ENCODE measurements at places on chromosomes 1 and 21.

DNA sequence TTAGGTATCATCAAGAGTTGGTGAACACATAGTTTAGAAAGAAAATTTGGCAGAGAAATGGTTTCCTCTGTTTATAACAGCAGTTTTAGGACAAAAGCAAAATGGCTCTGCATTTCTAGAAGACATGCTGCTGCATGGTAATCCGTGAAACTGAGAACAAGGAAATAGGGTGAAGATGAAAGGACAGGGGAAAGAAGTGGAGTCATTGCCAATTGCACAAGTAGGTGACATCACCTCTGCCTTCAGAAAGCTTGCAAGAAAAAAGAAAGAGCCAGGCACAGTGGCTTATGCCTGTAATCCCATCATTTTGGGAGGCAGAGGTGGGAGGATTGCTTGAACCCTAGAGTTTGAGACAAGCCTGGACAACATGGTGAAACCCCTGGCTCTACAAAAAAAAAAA lies 217.6 kb downstream of the LMX1A start:
- DNase-seq = no peak

DNA sequence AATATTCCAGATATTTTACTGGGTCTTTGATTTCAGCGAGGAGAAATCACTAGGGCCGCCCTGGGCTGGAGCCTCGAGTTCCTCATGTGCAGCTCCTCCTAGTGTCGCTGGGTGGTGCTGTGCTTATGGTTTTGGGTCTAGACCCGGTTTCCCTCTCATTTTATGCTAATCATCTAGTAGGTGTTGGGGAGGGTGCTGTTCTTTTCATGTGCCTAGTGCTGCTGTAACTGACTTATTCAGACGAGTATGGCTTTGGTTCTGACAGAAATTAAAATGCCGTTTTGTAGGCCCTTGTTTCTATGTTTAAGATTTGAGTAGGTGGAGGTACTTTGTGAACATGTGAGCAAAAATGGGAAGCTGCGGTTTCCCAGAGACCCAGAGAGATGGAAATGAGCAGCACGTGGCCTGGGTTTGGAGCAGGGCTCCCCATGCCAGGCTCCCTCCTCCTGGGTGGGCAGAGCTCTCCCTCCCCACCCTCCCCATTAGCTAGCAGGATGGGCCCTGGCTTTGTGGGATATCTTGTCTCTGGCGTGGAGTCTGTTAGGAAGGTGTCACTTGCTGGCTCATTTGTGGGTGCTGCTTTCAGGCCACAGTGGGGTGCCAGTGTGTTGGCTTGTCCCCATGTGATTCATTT lies 74.0 kb upstream of the GPR88 start:
- peak; percentile 10 for DNase-seq

DNA sequence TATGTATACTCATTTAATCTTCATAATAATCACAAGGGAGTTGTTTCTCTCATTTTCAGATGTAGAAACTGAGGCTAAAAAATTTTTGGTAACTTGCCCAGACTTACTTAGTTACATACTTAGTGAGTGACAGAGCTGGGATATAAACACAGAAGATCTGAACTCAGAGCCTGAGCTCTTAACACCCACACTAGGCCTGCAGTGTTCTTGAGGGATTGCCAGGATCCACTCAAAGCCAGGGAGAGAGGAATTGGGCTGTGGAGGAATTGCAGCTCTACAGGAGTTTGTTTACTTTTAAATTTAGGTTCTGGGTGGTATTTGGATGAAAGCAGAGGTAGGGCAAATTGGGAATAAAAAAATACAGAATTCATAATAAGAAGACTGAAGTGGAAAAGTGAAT lies 515.1 kb upstream of the PLXNA2 start:
- no peak for DNase-seq

DNA sequence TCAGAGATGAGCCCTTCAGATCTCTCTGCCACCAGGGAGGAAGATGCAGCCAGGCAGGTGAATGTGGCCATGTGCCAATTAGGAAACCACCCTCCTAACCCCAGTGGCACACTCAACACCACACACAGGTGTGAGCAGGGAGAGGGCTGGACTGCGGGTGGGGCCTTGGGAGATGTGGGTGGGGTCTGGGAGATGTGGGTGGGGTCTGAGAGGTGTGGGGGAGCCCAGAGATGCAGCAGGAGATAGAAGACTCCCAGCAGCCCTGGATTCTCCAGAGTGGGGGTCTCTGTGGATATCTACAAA lies 43.2 kb upstream of the COL6A1 start:
- DNase-seq = no peak

GRCh38 chr1:25185409-25186160 lies 46.7 kb downstream of the SYF2 start:
- no peak for DNase-seq

DNA sequence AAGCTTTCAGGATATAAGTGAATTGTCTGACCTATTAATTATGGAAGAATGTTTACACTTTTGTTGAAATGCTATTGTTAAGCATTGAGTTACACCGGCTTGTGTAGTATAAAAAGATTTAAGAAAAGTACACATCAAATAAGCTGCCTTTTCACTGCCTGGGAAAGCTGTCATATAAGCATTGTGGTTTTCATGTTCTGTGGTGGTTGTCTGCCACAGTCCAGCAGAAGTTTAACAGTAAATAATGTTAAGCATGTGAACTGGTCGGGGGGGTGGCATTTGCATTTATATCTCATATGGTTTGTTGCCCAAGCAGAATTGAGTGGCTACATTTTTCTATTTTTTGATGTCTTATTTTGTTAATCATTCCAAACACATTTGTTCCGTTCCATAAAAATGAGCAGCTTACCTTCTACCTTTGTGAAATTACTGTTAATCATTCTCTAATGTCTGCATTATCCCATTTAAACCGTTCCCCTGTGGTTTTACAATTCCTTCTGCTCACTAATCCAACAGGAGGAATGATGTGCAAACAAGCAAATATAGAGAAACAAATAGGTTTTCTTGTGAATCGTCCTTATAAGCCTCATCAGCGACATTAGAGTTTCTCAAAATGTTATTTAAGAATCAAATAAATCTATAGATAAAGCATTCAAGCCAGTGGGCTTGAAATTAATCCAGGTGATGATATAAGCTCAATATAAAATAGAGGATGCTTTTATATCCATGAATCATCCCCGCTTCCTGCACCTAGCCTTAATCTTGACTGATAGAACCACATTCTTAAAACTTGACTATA lies 160.8 kb upstream of the SAMSN1 start:
- no peak for DNase-seq

GRCh38 chr1:153510984-153511410 lies 24.8 kb downstream of the S100A6 start:
- peak; percentile 46 for DNase-seq

DNA sequence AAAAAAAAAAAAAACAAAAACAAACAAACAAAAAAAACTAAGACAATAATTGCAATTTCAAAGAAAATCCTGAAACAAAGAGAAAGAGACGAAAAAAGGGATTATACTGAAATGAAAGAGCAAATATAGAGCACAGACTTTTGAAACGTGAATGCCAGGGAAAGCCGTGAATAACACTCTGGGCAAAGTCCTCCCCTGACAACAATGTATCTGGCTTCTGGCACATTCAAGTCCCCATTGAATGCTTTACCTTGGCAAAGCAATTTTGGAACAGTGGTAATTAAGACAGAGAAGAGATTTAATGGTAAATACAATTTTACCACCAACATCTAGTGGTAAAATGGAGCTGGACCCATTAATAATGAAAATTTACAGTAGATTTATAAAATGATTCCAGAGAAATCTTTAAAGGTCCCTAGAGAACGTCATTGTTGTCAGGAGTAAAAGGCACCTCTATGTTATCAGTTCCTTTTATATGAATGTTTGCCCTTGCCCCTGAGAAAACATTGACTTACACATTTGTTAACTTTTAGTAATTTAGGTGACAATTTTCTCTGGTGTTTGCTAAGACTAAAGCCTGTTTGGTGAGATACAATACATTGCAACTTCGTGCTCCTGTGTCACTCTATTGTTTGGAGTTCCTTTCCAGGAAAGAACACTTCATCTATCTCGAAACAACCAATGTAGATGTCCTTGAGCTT lies 89.7 kb downstream of the GREM2 start:
- no peak for DNase-seq

- no peak for DNase-seq
Measured at GRCh38 chr1:44316231-44316759, 38.8 kb downstream of the ERI3 start.

DNA sequence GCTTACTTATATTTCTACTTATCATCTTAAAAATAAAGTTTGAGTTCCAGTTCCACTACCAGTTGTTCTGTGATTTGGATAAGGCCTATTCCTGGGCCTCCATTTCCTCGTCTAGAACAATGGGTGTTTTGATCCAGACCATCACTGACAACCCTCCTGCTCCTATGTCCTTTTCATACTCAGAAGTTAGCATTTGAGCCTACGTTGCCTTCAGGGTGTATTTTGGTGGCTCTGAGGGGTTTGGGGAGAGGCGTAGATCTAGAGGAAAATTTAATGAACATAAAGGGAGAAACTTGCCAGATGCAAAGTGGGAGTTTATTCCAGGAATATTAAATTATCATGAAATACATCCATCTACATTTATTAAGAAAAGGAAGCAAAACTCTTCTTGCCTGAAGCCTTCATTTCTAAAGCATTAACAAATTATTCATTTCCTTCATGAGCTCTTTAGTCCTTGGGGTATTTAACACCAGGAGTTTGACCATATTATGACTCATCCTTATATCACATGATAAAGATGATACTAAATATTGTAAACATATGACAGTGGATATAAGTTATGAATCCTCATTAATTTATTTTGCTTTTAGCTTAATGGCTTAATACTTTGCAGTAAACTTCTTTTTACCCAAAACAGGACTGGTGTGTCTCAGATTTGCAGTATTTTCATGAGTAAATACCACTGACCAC lies 47.2 kb upstream of the SYT14 start:
- DNase-seq = no peak

GRCh38 chr1:182389619-182390047 lies 2.0 kb downstream of the GLUL start:
- DNase-seq = no peak

DNA sequence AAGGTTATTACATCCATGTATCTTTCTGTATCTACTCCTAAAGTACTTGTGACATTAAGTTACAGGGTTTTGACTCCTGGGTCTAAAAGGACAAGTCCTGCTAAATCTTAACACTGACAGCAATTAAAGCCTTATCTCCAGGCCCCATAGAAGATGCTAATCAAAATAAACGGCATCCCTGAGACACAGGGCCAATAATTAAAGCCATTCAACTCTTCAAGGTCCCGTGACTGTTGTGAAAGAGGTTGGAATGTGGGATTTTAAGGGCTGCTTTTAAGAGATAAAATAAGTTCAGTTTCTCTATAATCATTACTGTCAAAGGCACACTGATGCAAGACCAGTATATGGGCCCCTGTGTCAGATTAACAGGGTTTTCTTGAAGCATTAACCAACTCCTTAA lies 8.3 kb downstream of the DNAI4 start:
- DNase-seq = no peak

- no peak for DNase-seq
Measured at GRCh38 chr1:9149151-9149550, 20.2 kb upstream of the GPR157 start.

DNA sequence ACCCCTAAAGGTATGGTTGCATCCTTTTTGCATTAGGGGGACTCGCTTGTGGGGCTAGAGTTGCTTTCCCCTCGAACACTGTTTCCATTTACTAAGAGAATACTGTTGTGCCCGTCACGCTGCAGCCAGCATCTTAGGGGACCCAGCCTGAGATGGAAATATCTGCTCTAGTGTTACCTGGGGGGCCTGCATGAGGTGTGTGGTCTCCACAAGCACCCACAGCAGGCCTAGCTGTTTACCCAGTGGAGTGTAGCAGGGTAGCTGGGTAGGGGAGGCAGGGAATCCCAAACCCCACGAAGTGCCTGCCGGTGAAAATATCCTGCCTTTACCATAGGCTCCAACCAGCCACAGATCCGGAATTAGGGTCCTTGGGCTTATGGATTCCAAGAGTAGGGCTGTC lies 303.6 kb downstream of the PTPRU start:
- no peak for DNase-seq

DNA sequence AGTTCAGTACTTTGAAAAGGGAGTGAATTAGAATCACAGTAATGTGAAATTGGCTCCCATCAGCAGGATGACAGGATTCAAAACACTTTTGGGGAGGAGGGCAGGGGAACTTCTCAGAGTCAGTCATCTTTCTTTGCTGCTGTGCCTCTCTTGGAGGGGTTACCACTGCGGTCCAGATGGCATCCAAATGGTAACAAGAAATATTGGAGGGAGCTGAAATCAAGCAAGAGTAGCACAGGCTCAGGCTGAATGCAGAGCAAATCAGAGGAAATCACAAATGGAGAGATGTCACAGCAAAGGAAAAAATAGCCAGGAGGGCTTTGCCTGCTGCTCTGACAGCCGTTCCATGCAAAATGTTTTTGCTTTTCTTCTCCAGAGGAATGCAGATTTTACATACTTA lies 75.0 kb upstream of the C8B start:
- no peak for DNase-seq

DNA sequence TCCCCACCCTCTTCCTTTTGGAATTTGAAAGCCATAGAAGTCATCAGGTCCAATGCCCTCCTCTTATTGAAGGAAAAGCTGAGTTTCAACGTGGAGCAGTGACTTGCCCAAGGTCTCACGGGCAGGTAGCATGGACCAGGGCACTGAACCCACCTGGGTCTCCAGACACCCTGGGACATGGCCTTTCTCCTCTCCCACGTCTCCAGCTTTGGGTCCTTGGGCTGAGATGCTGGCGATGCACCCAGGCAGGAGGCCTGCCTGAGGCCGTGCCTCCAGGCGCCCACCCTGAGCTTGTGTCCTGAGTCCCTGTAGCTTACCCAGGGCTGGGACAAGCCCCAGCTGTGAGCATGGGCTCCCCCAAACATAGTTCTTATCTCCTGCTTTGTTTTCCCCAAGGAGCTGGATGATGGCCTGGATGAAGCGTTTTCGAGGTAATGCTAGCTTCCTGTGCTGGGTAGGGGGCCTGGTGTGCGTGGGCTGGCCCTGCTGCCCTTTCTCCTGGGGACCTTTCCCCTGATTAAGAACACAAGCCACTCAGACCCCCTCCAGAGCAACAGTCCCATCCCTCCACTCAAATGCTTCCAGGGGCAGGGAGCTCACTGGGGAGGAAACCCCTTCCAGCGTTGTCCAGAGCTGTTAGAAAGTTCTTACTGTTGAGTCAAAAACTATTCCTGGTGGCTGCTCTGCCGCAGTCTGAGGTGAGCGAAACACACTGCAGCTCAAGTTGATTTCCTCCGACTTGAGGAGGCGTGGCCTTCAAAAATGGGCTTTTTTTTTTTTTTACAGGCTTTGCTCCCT lies 21.6 kb downstream of the LDLRAP1 start:
- no peak for DNase-seq

DNA sequence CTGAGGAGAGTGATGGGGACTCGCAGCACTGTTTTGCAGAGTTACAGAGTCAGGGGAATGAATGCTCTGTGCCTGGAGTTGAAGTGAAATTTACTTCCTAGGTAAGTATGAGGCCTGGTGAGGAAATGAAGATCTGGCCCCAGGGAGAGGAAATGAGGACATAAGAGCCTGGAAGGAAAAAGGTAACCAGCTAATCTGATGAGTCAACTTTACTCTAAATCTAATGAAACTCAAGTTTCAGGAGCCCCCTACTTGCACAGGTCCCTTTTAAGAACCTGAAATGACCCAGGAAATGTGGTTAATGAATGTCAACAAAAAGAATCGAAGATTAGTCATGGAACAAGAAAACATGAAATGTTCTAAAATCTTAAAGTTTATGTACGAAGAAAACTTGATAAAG lies 599.0 kb downstream of the AGBL4 start:
- DNase-seq = no peak

- DNase-seq = no peak
Measured at GRCh38 chr1:118998171-118998570, 10.0 kb upstream of the TBX15 start.

GRCh38 chr1:212838145-212838544 lies 9.3 kb downstream of the SPATA45 start:
- DNase-seq = no peak

GRCh38 chr1:10776190-10776905 lies 20.1 kb downstream of the CASZ1 start:
- DNase-seq = no peak

Data from stimulated activated CD8-positive, alpha-beta memory T cell treated with anti-CD3 and anti-CD28 coated beads, Interleukin-4, amount 100 ng/mL, for 4 hours (primary cell).